ENCODE measurements at places on chromosomes 2 and 18. TPM values are rescaled to one million over a fixed set of nuclear protein-coding genes. Genes with fewer than 3 reads are reported as not detected.

DNA sequence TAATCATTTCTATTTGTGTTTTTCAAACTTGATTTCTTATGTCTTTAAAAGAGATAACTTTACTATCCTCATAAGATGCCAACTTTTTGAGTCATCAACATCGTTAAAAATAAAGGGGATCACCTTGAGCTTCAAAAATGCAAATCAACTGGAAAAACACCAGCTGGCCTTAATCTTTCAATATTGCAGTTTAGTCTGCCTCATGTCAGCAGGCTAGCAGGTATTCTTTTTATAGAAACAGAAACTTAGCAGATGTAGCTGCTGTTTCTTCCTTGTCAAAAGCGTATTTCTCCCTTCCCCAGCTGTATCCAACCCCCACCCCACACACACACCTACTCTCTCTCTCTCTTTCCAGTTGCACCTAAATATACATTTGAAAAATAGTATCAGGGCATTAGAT lies 154.1 kb upstream of the ZNF804A start:
- no peak for DNase-seq

- DNase-seq: no peak
These were observed 751.1 kb upstream of the FANCL start for GRCh38 chr2:58992062-58992706.

DNA sequence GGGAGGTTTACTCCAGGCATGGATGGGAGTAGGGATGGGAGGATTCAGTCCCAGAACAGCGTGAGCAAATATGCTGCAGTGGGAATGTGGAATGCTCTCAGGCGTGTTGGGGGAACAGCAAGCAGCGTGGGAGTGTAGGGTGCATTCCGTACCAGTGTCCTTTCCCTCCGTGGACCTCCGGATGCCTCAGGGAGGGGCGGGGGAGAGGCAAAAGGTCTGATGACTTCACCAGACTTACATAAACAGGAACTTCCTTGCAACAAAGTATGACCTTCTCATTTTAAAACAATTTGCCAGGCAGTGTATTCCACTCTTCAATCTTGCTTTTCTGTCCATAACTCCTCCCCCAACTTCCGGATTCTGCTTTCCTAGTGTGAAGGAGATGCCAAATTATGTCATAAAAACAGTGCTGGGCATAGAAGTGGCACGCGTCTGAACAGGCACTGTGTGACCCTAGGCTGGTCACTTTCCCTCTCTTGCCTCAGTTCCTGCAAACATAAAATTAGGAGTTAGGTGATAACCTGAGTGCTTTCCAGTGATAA lies 36.9 kb downstream of the RPL37A start:
- DNase-seq: no peak

The LYG2 gene
- total RNA-seq: not detected

GRCh38 chr2:142038826-142039225 lies 92.0 kb downstream of the LRP1B start:
- no peak for DNase-seq

GRCh38 chr2:222819722-222820333 lies 41.0 kb upstream of the ACSL3 start:
- DNase-seq: no peak

DNA sequence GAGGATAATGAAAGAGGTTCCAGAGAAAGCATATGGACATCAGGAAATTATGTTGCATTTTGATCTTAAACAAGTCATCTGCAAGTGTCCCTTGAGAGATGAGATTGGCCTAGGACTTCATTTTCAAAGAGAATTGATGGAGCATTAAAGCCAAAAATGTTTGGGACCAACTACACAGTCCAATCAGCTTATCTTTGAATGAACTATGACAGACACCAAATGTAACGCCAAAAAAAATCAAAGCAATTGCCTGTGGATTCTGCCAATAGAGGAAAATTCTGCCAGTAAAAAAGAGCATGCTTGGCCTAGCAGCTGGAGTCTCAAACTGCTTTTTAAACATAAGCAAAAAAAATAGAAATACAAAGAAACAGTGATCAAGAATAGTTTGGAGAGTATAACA lies 594.5 kb upstream of the CHAC2 start:
- DNase-seq: no peak

The CCDC141 gene
- 0.38 TPM for total RNA-seq

The PDCL3 gene
- 5.8 TPM for total RNA-seq

DNA sequence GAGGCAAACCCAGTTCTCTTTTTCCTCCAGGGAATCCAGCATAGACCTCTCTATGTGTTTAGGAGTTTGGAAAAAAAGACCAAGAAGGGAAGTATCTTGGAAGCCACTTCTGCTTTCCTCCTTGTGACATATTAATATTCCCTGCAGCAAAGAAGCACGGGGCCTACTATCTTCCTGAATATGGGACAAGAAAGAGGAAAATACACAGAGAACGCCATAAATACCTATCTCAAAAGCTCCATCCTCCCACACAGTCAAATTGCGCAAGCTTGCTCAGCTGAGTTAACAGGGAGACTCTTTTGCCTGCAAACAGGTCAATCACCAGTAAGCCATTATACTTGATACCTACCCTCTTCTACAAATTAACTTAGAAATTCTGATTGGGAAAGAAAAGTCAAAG lies 16.7 kb upstream of the RAPH1 start:
- peak; percentile 74 for DNase-seq

- no peak for DNase-seq
These were observed 42.1 kb upstream of the RFX8 start for GRCh38 chr2:101516823-101517690.

- DNase-seq: no peak
These were observed 60.5 kb upstream of the KLF7 start for GRCh38 chr2:207226243-207226642.

DNA sequence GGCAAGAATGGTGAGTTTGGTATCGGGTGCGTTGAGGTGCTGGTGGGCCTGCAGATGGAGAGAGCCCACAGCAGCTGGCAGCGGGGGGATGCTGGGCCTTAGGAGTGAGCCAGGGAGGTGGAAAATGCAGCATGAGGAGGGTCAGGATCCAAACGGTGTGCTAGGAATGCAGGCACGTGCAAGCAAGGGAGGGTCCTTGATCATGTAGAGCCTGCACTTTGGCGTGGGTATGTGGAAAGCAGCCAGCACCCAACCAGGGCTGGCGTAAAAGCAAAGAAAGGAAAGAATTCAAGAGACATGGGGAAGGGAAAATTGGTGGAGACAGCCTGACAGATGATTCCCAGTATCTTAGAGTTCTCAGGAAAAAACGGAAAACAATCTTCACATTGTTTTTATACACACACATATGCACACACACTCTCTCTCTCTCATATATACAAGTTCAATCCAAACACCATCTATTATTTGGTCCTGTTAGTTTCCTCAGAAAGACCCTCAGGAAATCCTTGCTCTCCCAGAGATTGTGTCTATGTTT lies 46.3 kb downstream of the LTBP1 start:
- no peak for DNase-seq

The POTEC gene
- total RNA-seq: not detected

GRCh38 chr2:157946919-157947557 lies 70.9 kb upstream of the ACVR1 start:
- no peak for DNase-seq

The COL3A1 gene
- total RNA-seq: 21.6 TPM

- no peak for DNase-seq
These were observed 221.3 kb downstream of the BCL2 start for GRCh38 chr18:63098018-63098981.

- DNase-seq: no peak
These were observed 170.0 kb downstream of the ETAA1 start for GRCh38 chr2:67566958-67567635.

DNA sequence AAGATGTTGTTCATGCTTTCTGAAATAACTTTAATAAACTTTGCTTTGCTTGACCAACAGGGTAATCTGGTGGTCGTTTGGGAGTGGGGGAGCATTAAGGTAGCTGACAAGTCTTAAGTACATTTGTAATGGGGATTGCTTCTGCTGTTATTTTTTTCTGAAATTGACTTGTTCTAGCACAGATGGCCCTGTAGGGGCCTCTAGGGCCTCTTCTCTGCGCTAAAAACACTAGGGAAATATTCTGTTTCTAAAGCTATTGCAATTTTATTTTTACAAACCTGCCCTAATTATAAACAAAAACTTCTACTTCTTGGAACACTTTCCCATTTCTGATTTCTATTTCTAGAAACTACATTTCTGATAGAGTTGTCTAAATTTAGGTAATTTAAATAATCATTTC lies 191.3 kb upstream of the KCNJ3 start:
- no peak for DNase-seq

The LOXHD1 gene
- not detected for total RNA-seq

DNA sequence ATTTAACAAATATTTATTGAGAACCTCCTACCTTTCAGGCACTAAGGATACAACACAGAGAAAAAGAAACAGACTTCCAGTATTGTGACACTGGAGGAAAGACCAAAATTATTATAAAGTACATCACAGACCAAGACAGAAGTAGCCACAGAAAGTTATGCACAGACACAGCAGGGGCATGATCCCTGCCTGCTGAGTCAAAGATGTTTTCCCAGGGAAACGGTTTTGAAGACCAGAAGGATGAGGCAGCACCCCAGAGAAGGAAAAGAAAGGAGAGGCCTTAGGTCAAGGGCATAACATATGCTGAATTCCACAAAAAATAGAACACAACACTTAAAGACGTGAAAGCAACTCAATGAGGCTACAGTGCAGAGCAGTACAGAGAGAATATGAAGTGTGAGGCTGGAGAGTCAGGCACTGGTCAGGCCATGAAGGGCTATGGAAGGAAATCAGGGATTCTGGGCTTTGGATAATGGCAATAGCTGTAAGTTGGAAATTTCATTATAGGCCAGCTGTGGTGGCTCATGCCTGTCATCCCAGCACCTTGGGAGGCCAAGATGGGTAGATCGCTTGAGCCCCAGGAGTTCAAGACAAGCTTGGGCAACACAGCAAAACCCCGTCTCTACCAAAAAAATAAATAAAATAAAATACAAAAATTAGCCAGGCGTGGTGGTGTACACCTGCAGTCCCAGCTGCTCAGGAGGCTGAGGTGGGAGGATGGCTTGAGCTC lies 8.2 kb downstream of the ADAM17 start:
- DNase-seq: no peak

The ERMN gene
- total RNA-seq: not detected

The CRACDL gene
- 0.30 TPM for total RNA-seq

Data from left lobe of liver (tissue), 2 donors.